ENCODE measurements at places on chromosomes 3 and 15.

GRCh38 chr3:87359826-87360225, 83.4 kb upstream of the POU1F1 start:
- DNase-seq, result no peak

GRCh38 chr3:78035131-78035641, 995.3 kb downstream of the ROBO2 start:
- no peak for DNase-seq

DNA sequence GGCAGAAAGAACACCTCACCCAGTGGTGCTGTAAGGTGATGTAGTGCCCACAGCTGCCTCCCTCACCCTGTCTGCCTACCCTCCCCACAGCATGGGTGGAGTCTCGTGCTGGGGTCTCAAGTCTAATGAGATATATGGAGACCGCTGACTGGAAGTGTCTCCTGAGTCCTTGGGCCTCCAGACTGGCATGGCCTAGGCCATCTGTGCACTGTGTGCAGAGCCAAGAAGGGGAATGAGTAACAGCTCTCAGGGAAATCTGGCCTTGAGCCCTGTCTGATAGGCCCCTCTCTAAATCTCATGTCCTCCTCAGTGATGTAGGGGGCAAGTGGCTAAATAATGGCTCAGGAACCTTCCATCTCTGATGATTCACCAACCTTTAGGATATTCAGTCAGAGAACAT, 277.4 kb downstream of the PLCL2 start:
- DNase-seq, result no peak

- no peak for DNase-seq
Measured at GRCh38 chr15:32042269-32042972, 12.1 kb downstream of the CHRNA7 start.

GRCh38 chr3:184031187-184031792, at the start of gene HTR3D:
TSS of gene HTR3D (plus strand) at chr3:184031742. CDS start at chr3:184031742, 0 bp downstream.
- no peak for DNase-seq

- DNase-seq, result no peak
Measured at GRCh38 chr15:63915209-63915872, 81.6 kb upstream of the HERC1 start.

GRCh38 chr3:122946185-122946584, 81.4 kb downstream of the SEMA5B start:
- no peak for DNase-seq

GRCh38 chr3:185982632-185983031, 44.8 kb upstream of the TRA2B start:
- no peak for DNase-seq

GRCh38 chr3:43909149-43909548, 218.4 kb downstream of the ABHD5 start:
- DNase-seq, result no peak

DNA sequence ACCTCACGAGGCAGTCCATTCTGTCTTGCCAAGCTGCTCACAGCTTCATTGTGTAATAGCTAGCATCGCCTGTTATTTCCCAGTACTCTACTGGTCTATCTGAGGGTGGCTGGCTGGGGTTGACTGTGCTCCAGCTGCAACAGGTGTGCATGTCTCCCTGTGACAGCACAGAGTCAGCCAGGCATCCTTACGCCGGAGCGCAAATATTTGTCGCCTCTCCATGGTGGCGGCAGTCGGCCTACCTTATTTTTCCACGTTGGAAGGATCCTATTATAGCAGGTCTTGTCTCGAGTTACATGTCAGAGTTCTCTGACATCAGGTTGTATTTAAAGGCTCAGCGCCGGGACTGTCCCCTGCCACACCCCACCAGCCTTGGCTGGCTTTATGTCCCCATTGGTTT, 307.1 kb downstream of the TLE3 start:
- no peak for DNase-seq

DNA sequence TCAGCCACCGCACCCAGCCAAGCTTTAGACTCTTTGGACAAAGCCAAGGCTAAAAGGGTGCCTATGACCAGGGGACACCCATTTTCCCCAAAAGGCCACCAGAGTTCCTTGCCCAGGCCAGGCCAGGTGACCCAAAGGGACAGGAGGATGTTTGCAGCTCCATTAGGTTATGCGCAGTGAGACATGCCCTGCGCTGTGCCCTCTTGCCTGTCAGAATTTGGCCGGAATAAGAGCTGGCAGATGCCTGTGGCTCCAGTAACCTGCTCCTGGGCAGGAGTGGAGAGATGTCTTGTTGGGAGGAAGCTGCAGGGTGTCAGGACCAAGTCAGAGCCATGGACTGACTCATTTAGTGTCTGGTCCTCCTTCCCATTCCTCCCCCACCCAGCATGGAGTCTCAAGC, 20.5 kb downstream of the DNASE1L3 start:
- DNase-seq, result no peak

DNA sequence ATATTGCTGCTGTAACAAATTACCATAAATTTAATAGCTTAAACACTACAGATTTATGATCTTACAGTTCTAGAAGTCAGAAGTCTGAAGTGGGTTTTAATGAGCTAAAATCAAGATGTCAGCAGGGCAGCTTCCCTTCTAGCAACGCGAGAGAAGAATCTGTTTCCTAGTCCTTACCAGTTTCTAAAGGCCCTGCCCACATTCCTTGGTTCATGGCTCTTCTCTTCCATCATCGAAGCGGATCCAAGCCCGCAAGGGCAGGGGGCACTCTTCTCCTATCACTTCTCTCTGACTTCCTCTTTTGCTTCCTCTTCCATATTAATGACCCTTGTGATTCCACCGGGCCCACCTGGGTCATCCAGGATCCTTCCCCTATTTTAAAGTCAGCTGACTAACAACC, 16.1 kb downstream of the MINDY4B start:
- no peak for DNase-seq

- DNase-seq, result no peak
Measured at GRCh38 chr3:190357468-190357867, 30.5 kb upstream of the CLDN16 start.

DNA sequence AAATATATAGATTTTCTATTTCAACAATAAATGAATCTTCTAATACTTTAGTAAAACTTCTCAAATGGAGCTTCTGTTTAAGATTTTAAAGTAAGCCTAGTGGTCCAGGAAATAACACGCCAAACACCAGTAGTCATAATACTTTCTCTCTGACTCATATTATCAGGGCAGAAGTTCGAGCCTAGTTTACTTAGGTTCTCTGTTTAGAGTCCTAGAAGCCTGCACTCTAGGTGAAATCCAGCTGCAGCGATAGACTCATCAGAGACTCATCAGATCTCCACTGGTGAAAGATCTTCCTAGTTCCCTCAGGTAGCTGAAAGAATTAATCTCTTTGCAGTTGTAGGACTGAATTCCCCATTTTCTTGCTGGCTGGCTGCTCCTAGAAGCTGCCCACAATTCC, 552.5 kb upstream of the ROBO2 start:
- DNase-seq, result no peak

DNA sequence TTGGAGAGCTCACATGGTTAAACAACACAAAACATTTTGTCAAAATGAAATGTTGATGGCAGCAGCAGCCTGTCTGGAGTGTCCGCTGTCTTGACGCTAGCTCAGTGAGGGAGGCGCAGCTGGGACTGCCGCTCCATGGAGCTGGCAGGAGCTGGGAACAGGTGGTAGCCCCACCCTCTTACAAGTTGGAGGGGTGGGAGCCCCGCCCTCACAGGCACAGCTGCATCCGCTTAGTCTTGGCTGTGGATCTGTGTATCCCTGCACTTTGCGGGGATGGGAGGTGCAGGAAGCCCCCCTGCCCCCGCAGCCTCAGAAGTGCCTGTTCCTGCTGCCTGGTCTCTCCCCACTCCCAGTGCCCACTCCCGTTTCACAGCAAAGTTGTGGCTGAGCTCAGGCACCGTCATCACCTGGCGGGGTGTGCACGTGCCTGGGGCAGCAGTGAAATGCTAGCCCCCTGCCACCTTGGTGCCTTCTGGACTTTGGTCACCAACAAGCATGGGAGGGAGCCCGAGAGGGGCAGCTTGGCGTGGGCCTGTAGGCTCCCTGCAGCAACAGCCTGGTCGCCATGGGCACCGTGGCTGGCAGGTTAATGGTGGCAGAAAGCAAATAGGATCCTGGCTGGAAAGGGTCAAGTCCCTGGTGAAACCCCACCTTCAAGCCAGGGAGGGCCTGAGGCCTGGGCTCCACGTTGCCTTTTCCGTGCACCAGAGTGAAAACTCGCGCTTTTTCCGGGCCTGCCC, 53.8 kb upstream of the CADM2 start:
- no peak for DNase-seq

DNA sequence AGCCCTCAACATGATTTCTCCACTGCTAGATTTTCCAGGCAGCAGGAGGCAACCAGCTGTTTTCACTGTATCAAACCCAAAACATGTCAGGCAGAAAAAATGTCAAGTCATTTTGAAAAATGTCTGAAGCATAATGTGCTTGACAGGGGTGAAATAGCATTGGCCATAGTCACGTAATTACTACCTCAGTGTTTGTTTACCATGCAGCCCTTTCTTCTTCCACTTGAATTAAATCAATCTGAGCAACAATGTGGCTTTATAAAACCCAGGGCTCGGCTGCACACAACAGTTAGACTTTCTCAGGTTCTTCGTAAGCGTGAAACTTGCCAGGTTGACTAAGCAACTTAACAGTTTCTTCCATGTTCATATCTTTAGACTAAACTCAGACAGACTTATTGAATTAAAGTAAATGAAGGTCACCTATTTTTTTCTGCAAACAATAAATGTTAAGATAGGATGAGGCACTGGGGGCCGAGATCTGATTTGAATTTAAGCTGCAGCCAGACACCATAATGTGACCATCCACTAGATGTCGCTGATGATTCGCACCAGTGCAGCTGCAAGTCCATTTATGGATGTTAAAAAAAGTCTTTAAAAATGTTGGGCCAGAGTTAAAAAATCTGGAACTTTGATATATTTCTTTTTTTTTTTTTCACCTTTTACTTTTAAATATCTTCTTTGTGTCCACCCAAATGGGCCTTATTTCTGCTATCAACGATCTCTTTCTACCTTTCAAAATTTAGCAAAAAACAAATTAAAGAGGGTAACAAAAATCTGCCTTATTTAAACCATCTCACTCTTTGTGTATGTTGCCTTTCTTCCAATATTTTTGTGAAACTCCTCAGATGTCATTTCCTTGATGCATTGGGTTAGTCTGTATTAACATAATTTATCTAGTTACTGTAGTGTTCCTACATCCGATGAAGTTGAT, 305.9 kb downstream of the CACNA2D3 start:
- peak; percentile 14 for DNase-seq

GRCh38 chr3:28958656-28959055, 322.2 kb upstream of the RBMS3 start:
- DNase-seq, result no peak

- no peak for DNase-seq
Measured at GRCh38 chr15:95162967-95163531, 931.7 kb downstream of the MCTP2 start.

All from GM18507 (cell line).